ENCODE measurements at places on chromosomes 11 and 22.

DNA sequence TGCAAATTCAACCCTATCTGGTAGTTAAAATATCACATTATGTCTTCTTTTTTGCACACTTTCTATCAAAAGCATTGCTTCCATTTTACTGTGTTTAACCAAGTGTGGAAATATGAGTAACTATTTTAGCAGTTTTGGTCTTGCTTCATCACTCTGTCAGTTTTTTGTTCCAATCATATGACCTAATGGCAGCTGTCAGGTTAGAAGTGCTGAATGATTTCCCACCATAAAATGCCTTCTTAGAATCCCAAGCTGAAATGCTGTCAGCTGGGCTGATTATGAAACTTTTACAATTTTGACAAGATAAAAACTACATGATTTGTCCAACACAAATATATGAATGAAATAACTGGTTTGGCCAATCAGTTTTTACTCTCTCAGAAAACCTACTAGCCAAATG is 1654.6 kb upstream of the RAG2 start:
- no peak for DNase-seq

GRCh38 chr11:73353422-73353821 is 22.8 kb upstream of the RELT start:
- DNase-seq, result no peak

DNA sequence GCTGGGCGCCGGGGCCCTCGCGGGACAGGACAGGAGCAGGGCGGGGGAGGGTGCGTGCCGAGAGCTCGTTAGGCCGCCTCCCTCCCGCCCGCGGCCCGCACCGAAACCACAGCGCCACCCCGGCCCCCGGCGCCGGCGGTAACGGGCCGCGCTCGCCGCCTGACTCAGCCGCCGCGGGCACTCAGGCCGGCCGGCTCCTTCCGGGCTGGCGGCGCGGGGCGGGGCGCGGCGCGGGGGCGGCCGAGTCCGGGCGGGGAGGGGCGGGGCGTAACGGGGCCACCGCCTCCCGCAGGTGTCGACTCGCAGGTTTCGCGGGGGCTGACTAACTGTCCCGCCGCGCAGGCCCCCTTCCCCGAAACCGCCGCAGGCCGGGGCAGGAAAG is at the start of gene AP5B1:
TSS of gene AP5B1 (minus strand) at position 207 of the 382 bp plus-strand sequence. CDS start 385 bp downstream, outside the sequence.
- DNase-seq, result peak; percentile 86

GRCh38 chr22:17786435-17787161 is 12.3 kb upstream of the BID start:
- DNase-seq, result no peak

DNA sequence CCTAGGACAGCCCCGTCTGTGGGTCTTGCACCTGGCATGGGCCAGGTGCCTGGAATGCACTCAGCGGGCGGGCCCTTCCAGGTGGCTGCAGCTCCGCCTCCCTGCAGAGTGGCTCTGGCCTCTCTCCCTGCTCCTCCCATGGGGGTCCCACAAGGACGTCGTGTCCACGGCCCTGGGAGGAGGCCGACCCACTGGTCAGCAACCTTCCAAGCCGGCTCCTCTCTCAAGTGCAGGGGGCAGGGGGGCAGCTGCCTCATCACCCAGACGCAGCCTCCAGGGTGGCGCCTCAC is 41.9 kb downstream of the CERK start:
- DNase-seq, result no peak

GRCh38 chr11:27317751-27318150 is 45.3 kb downstream of the CCDC34 start:
- no peak for DNase-seq

DNA sequence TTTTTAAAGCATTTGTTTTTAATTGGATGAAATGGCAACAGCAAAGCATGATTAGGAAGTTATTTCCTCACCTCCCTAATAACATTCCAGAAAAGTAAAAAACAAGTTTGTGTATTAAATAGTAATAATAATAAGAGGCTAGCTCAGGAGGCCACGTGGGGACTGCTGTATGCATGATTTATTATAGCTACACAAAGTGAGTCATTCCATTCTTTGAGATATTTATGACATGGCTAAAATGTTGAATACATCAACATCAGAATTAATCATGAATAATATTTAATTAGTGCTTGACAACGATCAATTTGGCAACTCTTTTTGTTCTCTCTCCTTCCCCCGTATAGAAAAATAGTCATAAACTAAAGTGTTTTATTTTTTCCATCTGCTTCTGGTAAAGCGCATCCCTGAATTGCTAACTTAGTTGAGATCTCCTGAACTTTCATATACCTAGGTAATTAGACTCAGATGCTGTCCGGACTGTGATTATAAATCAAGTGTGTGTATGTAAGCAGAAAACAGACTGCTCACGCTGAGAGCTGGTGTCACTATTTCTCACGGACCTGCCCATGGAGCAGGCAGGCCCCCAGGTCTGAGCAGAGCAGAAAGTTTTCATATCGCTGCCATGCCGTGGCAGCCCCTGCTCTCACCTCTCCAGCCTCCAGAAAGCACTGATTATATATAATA is 125.7 kb downstream of the WT1 start:
- no peak for DNase-seq

DNA sequence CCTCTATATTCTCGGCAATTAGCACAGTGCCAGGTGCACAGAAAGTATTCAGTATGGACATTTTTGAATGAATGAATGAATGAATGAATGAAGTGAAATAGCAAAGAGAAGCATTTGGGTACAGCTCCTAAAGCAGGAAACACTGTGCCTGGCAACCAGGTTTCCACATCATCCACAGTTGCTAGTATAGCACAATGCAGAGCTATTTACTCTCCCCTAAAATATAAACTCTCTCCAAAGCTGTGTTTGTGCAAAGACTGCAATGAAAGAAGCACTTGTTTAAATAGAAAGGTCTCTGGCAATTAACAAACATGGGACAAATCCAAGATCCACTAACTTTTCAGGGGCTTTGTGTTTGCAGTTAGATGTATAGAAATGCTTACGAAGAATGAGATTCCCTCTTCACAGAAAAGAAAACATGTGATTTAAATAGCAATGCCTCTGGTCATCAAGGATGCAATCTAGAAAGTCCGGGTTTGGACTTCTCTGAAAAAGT is 103.0 kb upstream of the OPCML start:
- no peak for DNase-seq

DNA sequence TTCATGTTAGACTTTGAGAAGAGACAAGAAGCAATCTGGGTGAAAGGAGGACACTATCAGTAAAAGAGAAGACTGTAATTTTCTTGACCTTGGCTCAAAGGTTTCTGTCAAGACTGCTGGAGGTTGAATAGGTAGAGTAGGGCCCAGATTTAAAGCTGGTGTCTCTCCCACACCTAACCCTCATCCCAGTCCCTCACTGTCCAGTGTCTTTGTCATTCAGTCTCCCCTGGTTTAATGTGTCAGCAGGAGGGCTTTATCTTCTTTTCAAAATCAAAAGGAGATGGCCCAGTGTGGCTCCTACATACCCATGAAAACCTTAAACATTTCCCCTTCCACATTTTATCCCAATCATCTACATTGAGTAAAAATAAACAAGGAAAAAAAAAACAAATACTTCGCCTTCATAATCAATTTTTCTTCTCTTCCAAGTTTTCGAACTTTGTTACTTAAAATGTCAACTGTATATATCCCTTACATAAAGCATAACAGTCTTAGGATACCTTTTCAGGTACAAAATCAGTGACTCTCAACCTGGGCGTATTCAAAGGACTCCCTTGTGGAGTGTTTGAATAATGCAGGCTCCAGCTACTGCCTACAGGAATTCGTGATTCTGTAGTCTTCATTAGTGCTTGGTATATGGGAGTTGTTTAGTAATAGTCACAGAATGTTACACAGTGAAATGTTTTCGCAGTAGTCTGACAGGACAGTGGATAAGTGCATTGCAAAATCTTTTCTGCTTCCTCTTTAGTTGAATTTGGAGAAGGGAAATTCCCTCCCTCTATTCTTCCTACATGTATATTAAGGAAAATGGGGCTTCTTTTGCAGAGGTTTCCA is 87.2 kb downstream of the FAT3 start:
- peak; percentile 48 for DNase-seq

GRCh38 chr11:74633406-74634393 is 41.3 kb downstream of the POLD3 start:
- peak; percentile 62 for DNase-seq

- no peak for DNase-seq
Observed at GRCh38 chr22:45537734-45538181, 35.1 kb downstream of the FBLN1 start.

DNA sequence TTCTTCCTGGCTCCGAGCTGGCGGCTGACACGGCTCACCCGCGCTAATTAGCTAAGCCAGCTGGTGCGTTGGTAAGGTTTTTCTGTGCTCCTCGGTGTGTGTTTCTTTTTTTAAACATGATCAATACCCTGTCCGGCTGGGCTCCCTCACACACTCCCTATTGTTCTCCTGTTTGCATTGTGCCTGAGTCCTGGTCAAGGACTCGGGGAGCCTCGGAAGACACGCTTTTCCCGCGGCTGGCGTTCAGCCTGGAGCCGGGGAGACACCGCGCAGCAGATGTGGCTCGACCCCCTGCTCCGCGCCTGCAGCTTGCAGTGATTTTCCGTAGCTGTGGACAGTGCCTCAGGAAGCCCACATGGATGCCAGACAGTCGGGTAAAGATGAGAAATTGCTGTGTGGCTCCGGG is 454.9 kb upstream of the CADM1 start:
- DNase-seq, result no peak

- DNase-seq, result peak; percentile 90
Observed at GRCh38 chr22:17921871-17922821, 102.2 kb downstream of the MICAL3 start.

DNA sequence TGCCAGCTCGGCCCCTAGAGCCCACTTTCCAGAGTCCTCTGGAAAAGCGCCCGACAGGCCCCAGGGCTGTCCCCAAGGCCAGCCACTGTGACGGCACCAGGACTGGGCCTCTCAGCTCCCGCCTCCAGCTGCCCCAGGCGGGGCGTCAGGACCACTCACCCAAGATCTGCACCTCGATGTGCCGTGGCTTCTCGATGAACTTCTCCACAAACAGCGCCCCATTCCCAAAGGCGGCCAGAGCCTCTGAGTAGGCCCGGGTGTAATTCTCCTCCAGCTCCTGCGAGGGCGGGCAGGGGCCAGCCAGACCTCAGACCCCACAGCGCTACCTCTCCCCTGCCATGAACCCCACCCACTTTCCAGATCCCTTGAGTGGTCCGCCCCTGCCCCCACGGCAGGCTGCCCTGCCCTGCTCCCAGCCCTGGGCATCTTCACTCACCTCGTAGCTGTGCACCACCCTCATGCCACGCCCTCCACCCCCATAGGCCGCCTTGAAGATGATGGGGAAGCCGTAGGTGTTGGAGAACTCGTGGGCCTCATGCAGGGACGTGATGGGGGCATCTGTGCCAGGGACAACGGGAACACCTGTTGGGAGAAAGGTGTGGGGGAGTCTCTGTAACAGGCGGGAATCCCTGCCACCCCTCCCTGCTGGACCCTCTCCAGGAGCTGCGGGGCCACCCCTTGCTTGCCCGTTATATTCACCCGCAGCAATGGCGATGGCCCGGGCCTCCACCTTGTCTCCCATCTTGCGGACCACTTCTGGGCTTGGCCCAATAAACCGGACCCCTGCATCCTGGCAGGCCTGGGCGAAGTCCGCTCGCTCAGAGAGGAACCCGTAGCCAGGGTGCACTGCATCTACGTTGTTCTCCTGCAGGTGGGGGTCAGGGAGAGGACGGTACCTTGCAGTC is 14.0 kb downstream of the LRFN4 start:
- DNase-seq, result no peak

- DNase-seq, result no peak
Observed at GRCh38 chr11:75768909-75769771, 562 bp downstream of the DGAT2 start.

DNA sequence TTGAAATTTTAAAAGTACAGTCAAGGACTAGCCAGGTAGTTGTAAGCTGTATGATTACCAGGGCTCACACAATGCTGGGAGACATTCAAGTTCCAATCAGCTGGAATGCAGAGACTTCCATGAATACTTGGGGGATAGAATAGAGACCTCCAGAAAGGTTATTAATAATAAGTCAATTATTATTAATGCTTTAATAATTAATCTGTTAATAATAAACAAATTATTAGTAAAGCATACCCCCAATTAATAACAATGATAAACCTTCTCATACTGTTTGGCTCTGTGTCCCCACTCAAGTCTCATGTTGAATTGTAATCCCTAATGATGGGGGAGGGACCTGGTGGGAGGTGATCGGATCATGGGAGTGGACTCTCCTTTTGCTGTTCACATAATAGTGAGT is 14.6 kb upstream of the MS4A6A start:
- no peak for DNase-seq

- no peak for DNase-seq
Observed at GRCh38 chr22:42283278-42284201, 13.1 kb upstream of the TCF20 start.

- peak; percentile 55 for DNase-seq
Observed at GRCh38 chr22:29031227-29032011, 30.2 kb downstream of the C22orf31 start.

GRCh38 chr22:23522623-23523251 is 57.4 kb downstream of the IGLL1 start:
- DNase-seq, result no peak

DNA sequence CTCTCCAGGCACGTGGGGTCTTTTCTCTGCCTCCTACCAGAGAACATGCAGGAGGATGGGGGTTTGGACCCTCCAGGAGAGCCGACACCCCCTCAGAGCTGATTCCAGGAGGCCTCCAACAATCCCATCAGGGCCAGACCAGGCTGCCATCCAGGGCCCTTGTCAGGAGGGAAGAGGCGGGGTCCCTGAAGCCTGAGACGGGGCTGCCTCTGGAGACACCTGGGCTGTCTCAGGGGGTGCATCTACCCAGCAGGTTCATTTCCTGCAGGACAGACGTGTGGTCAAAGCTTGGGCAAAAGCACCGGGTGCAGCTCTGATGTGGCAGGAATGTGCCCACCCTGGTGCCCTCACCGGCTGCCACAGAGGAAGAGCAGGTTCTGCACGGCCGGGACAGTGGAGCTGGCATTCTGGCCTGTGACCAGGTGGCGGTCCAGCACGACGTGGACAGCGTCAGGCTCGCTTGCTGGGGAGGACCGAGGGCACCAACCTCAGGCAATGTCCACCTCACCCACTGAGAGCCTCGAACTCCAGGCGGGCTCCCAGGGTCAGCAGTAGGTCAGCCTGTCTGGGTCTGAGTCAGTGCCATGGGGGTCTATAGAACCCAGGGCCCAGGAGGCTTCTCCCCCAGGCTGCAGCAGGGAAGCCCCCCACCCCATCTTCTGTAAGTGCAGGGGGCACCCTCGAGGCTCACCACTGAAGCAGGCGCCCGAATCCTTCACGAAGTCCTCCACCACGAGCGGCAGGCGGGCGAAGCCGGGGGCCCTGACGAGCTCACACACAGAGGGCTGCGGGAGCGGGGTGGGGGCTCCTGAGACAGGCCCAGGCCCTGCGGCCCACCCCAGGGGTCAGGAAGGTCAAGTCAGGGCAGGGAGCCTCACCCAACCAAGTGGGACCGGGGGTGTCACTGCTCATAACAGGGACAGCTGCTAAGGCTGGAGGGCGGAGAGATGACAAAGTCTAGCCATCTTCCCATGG is 6.4 kb downstream of the GATD1 start:
- no peak for DNase-seq

Measured in trophoblast cell (in vitro differentiated cells and primary cell).